ENCODE measurements at places on chromosomes 12 and 14.

GRCh38 chr12:46473634-46474329, 101.2 kb upstream of the SLC38A2 start:
- peak; percentile 40 for DNase-seq

GRCh38 chr14:69996216-69996615, 117.0 kb downstream of the SMOC1 start:
- no peak for DNase-seq

DNA sequence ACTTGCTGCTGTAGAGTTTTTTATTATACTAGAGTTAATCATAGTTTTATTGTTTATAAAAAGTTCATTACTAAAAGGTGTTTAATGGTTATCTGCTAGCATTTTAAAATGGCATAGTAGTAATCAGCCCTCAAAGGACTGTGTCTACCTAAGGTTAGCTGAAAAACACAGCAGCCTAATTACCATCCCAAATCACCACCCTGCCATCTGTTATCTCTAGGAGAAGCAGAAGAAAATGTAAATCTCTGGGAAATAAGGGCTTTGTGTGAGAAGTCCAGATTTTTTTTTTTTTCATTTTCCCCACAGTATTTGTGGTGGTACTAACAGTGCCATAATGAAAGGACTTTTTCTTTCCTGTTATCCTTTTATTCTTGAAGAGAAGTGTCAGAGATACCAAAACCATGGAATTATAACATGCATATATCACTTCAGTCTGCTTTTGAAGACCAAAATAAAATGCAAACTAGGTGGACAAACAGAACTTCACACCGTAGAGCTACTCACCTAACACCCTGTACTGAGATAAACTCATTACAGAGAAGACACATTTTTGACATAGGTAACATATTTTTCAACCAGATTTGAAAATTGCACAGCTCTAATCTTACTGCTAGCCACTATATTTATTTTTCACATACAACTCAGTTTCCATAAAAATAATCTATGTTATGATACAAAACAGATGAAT, 876.2 kb downstream of the C12orf50 start:
- no peak for DNase-seq

DNA sequence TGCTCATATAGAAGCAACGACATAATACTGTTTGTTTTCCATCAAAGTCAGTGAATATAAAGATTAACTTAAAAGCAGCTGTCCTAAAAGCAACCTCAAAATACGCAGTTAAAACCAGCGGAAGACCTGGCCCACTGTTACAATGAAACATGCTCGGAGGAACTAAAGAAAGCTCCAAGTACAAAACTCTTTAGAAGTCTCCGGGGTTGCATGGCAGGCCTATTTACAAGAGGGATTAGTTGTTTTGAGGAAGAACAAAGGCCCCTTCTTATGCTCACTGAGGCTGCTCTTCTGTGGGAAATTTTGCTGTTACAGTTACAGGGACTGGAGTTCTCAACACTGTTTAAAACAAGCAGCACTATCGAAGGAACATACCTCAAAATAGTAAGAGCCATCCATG, 75.9 kb upstream of the C12orf71 start:
- DNase-seq: no peak

DNA sequence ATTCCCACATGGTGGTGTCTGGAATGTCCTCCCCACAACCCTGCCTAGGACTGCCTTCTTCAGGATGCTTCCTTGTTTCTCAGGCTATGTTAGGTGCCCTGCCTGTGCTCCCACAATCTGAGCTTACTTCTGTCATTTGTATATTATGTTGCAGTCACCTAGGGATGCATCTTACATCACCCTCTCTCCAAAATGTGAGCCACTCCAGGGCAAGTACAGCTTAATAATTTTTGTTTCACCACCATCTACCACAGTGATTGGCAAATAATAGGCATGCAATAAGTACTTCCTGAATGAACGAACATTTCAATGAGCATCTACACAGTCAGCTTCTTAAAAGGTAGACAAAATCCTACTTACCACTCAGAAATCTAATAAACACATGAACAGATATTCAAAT, 37.6 kb downstream of the ZFYVE26 start:
- DNase-seq: no peak

- no peak for DNase-seq
Observed at GRCh38 chr12:295132-295531, 32.5 kb upstream of the SLC6A13 start.

- DNase-seq: peak; percentile 68
Observed at GRCh38 chr12:8045952-8046944, 13.7 kb downstream of the FOXJ2 start.

GRCh38 chr12:16348435-16349130, 1.1 kb downstream of the MGST1 start:
- DNase-seq: peak; percentile 2

GRCh38 chr12:77324763-77325468, 259.5 kb upstream of the E2F7 start:
- peak; percentile 85 for DNase-seq

- DNase-seq: no peak
Observed at GRCh38 chr12:57756406-57757341, 1.8 kb downstream of the MARCHF9 start.

GRCh38 chr12:102438827-102439210, 41.5 kb downstream of the IGF1 start:
- DNase-seq: no peak

DNA sequence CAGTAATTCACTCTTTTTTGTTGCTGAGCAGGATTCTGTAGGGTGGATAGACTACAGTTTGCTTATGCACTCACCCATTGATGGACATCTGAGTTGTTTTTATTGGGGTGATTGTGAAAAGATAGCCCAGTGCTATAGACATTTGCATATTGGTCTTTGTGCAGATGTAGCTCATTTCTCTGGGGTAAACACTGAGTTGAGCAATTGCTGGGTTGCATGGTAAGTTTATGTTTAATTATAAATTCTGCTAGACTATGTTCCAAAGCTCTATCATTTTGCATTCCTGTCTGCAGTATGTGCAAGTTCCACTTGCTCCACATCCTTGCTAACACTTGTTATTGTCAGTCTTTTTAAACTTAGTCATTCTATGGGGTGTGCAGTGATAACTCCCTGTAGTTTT, 65.4 kb upstream of the RFLNA start:
- DNase-seq: no peak

- no peak for DNase-seq
Observed at GRCh38 chr12:67940780-67941243, 48.4 kb upstream of the IFNG-AS1 start.

DNA sequence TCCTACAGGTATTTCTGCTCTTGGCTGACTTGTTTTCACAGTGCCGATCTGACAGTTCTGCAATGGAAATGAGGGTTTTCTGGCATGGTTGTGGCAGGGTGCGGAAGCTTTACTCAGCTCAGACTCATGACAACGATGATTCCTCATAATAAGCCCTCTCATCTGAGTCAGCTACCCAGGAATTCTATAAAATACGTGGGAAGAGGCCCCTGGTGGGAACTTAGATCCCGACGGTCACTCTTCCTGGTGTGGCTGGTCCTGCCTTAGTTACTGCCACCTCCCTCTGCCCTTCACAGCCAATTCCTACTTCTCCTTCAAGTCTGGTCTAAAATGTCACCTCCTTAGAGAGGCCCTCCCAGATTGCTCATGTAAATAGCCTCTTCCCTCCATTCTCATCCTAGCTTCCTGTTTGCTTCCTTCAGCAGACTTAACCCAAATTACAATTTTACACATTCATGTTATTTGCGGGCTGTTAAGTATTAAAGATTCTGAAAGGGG, 104.2 kb upstream of the MAP1LC3B2 start:
- DNase-seq: no peak

GRCh38 chr14:104116288-104116755, 22.1 kb upstream of the KIF26A start:
- DNase-seq: no peak

GRCh38 chr12:107440606-107441005, 245.0 kb upstream of the PWP1 start:
- DNase-seq: no peak

DNA sequence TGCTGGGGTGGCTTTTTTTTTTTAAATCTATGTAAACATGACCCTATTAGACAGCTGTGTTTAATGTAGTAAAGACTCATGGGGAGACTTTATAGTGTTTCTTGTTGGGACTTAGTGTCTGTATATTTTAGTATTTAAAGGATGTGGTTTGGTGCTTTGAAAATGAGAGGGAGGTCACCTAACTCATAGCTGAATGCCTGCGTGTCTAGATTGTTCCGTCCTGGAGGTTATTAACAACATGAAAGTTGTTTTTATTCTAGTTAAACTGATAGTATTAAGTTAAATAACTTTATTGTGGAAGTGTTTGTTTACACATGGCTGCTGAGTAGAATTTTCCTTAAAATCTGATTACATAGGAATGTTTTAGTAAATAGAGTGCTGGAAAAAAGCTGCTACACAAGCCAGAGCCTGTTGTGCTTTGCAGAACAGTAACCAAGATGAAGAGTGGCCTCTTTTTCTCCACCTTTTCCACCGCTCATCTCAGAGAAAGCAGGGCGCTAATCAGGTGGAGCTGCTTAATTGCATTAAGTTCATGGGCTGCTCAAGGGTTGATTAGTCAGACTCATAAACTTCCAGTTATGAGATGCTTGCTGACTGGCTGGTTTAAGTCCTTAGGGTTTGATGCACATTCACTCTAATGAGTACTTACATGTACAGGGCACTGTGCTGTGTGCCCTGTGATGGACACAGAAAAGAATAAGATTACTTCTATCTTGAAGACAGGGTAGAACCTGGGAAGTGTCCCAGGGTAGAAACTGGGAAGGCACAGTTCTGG, 62.7 kb downstream of the FBXO34 start:
- DNase-seq: no peak

DNA sequence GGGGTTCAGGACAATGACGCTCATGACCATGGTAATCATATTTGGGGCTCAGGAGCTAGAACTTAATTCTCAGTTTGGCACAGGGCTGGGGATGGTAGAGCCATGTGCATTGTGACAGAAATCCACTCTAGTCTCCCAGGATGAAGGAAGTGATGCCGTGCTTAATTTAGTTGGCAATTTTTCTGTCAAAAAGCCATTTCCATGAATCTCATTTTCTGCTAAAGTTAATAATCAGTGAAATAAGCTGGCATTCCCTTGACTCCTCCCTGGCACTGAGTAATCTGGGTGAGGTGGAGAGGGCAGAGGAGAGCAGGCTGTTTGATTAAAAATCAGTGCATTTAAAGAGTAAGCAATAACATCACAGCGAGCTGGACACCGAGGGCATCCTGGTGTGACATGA, 45.0 kb upstream of the GPR68 start:
- DNase-seq: no peak

- no peak for DNase-seq
Observed at GRCh38 chr12:7483343-7483742, 20.2 kb downstream of the CD163 start.

DNA sequence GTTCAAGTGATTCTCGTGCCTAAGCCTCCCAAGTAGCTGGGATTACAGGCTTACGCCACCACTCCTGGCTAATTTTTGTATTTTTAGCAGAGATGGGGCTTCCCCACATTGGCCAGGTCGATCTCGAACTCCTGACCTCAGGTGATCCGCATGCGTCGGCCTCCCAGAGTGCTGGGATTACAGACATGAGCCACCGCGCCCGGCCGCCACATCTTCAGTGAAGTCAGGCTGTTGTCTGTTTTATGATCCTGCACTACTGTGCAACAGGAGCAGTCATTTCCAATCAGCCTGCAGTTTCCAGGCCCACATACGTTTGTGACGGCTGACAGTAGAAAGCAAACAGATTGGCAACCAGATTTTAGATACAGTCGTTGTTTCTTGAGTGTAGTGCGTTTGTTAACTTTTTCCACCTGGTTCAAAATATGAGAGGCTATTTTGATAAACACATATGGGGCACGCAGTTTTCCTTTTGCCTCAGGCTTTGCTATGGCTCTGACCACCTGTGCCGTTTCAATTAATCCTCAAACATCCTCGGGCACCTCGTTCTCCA, 74.8 kb downstream of the LGMN start:
- no peak for DNase-seq

DNA sequence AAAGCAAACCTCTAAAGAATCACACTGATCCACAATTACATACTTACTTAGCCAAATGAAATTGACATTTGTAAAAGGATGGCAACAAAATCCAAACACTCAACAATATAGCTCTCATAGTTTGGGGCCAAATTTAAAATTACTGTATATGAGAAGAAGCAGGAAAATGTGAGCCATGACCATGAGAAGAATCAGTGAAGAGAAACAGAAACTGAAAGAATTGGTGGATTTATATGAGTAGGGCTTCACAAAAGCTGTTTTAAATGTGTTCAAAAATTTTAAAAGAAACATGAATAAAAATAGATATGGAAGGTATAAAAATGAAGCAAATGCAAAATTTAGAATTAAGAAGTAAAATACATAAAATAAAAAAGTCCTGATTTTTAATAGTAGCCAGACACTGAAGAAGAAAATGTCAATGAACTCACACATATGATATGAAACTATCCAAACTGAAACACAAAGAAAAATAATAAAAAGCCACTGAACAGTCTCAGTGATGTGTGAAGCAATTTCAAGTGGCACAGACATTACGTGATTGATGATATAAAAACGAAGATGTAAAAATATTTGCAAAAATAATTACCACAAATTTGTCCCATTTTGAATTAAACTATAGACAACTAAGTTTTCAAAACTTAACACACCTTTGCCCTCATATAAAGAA, 87.9 kb upstream of the MDGA2 start:
- DNase-seq: no peak

- DNase-seq: no peak
Observed at GRCh38 chr14:73741876-73742519, 27.8 kb upstream of the PNMA1 start.

GRCh38 chr14:103728721-103729120, 13.1 kb downstream of the ZFYVE21 start:
- DNase-seq: no peak

- DNase-seq: no peak
Observed at GRCh38 chr14:37195327-37195726, 2.4 kb upstream of the MIPOL1 start.

DNA sequence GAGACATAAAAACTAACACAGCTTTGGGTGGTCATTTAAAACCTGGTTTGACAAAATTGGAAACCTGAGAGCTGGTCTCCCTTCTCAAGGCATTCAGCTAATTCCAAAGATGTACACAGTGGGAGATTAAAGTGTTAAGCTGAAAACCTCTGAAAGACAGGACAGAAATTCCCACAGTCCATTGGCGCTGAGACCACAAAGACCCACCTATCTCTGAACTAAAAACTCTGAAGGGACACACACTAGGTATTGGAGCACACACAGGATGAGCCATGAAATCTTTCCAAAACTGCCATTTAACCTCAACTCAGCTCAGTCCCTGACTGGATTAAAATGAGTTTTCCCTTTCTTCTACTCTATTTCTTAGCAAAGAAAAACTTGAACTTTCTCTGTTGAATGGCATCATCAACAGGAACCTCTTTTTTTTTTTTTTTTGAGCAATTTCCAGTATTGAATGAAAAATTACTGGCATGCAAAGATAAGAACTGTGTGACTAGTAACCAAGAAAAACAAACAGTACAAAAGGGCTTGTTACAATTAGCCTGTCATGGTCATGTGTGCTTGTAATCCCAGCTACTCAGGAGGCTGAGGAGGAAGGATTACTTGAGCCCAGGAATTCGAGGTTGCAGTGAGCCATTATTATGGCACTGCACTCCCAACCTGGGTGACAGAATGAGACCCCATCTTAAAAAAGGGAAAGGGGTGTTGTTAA, 82.4 kb downstream of the IPO8 start:
- no peak for DNase-seq
